Left ventricle myocardium superior (tissue), 1 donor: ENCODE measurements at places on chromosomes 3 and 15. TPM values are rescaled to one million over a fixed set of nuclear protein-coding genes. Genes with fewer than 3 reads are reported as not detected.

Gene PGBD4
- 1.7 TPM for total RNA-seq

Gene KCNMB3
- 1.1 TPM for total RNA-seq

Gene SENP8
- total RNA-seq: 6.3 TPM

DNA sequence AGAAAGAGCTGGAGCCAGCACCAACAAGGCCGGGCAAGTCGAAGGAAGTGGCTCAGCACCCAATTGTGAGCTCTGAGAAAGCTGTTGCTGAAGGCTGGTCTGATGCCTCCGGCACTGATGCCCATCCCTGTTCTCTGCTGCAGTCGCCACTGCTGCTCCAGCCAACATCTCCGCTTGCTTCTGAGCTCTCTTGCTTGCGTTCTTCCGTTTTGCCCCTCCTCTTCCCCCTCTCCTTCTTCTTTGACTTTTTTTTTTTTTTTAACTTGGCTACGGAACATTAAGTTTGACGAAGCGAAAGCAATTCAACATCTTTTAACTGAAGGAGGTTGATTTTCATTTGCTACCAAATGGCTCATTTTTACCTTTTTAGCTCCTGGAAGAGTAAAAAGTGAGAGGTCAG, 442.9 kb downstream of the MCTP2 start:
- DNase-seq: no peak

- DNase-seq: no peak
Measured at GRCh38 chr3:72690629-72691028, 157.6 kb downstream of the SHQ1 start.

- DNase-seq: no peak
Measured at GRCh38 chr3:23264413-23264812, 61.3 kb downstream of the UBE2E2 start.

GRCh38 chr3:140199743-140200142, 264.8 kb downstream of the CLSTN2 start:
- no peak for DNase-seq

GRCh38 chr15:70091726-70092463, 5.8 kb downstream of the TLE3 start:
- no peak for DNase-seq
